ENCODE measurements at places on chromosomes 5 and 9.

- DNase-seq, result peak; percentile 96
Measured at GRCh38 chr5:168656633-168657032, 77.5 kb upstream of the PANK3 start.

DNA sequence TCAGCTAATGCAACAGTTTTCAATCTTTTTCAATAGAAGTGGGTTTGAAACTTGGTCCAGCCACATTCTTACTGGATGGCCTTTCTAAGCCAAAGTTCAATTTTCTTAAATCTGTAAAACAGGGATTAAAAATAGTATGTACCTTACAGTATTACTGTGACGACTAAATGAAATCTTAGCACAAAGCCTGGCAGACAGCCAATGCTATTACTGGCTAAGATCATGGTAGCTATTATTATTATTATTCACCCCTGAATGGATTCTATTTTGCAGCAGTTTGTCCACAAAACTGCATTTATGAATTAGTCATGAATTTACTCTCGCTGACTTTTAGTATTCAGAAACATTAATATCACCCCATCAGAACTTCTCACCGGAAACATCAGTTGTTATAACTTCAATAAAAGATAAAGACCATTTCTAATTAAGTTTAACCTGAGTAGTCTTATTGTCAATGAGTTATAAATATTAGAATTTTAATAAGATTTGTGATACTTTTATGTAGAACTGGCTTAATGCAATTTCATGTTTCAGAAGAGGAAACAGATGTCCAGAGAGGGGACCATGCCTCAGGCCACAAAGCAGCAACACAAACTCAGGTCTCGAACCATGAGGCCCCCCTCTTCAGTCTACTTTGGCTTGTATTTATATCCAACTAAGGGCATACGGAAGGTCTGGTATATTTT, 468.2 kb downstream of the ARHGEF28 start:
- DNase-seq, result peak; percentile 51

DNA sequence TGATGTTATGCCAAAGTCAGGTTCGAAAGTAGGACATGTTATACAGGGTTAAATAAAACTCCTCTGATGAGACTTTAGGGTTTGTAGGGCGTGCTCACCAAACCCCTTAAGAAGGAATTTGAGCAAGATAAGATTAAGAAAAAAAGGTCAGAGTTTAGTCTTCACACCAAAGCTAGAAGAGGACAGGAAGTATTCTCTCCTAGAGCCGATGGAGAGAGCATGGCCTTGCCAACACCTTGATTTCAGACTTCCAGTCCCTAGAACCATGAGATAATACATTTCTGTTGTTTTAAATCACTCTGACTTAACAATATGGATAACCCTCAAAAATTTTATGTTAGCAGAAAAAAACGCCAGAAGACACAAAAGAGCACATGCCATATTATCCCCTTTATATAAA, 16.3 kb upstream of the PLCXD3 start:
- no peak for DNase-seq

GRCh38 chr5:9279774-9280173, 266.1 kb downstream of the SEMA5A start:
- DNase-seq, result no peak

Measured in mammary epithelial cell (primary cell).